ENCODE measurements at places on chromosomes 16 and 17. TPM values are rescaled to one million over a fixed set of nuclear protein-coding genes. Genes with fewer than 3 reads are reported as not detected.
A peak's percentile ranks its signal among the peaks of the same experiment; 100 is the strongest.

- DNase-seq: peak; percentile 80
Observed at GRCh38 chr17:48107137-48108055, at the start of gene SNX11. Gene SNX11 (plus strand): TSS chr17:48107766. CDS start chr17:48112044, 4,278 bp downstream.

Gene KRT33B
- 0.22 TPM for polyA plus RNA-seq

DNA sequence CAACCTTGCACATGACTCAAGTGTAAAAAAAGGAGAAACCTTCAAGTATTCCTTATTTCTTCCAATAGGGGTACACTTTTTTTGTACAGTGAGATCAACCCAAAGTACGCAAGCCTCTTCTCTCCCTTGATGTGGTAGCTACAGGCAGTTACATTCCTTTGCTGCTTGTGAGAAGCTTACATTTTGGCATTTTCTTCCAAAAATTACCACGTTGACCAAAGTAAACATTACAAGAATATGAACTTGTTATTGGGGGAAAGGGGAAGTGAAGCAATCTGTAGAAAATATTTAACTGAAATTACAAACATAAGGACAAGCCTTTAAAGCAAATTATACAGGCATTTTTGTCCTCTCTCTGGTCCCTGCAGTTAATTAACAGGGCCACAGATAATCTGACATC, 97.0 kb upstream of the TOB1 start:
- no peak for DNase-seq

Gene DNAI2
- not detected for polyA plus RNA-seq

GRCh38 chr17:51374209-51374608, 113.9 kb downstream of the UTP18 start:
- no peak for DNase-seq

DNA sequence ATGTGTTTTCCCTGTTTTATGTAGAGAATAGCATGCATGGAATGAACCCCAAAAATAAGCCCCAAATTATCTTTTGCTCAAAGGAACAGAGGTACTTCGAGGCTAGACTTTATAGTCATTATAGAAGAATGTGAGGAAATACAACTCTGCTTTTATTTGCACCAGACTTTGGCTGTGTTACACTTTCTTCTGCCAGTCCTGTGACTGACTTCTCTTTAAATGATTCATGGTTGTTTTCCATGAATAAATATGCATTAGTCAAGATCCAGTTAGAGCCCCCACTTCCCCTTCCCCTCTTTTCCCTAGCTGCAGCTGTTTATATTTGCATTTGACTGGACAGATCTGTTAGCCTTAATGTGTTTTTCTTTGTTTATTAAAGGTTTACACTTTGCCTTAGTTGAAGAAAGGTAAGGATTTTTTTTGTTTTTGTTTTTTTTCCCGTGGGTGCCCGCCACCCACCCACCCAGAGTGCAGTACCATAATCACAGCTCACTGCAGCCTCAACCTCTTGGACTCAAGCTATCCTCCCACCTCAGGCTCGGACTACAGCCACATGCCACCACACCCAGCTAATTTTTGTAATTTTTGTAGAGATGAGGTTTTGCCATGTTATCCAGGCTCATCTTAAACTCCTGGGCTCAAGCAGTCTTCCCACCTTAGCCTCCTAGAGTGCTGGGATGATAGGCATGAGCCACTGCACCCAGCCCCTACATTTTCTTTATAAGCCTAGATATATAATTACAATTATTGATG, 152.6 kb downstream of the CYB561 start:
- DNase-seq: peak; percentile 72

DNA sequence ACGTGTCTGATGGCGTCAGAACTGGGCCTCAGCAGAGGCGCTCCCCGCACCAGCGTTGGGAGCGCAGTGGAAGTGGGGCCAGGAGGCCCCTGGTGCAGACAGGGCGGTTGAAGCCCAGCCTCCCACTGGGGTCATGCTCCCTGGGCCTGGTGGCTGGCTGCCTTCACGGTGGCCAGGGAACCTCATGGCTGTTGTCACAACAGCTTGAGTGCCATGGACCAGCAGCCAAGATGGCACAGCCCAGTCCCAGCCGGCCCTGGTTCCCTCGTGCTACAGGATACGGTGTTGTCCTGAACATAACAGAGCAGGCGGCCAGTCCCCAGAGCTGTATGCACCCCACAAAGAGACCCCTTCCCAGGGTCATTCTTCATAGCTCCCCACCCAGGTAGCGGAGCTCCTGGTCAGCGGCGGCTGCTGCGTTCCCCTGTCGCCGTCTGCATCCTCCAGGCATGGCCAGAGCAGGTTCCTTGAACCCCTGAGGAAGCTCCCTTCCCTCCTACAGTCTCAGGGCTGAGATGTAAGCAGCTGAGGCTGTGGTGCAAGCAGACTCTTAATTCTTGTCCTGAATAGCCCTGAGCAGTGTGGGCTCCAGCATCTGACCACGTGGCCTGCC, 29.7 kb downstream of the NME3 start:
- DNase-seq: no peak
